Activated effector memory CD4-positive, alpha-beta T cell treated with anti-CD3 and anti-CD28 coated beads, Interleukin-2, amount 50 U/mL, for 16 hours (primary cell): ENCODE measurements at places on chromosomes 7 and 10.
A peak's percentile ranks its signal among the peaks of the same experiment; 100 is the strongest.

DNA sequence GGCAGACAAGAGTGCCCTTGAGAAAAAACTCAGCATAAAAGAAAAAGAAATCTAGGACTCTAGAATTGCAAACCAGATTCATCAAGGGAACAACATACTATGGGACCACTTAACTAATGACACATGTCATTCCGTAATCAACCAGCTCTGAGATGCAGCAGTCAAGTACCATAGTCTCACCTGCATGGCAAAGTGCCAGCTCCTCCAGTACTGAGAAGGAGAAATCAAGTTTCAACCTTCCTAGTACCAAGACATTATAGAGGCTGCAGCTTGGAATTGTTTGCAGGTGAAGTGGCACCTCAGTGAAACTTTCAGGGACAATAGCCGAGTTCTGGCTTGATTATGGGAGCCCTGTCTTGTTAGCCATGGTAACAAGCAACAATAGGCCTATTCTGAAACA is 11.5 kb downstream of the STEAP1 start:
- no peak for DNase-seq

DNA sequence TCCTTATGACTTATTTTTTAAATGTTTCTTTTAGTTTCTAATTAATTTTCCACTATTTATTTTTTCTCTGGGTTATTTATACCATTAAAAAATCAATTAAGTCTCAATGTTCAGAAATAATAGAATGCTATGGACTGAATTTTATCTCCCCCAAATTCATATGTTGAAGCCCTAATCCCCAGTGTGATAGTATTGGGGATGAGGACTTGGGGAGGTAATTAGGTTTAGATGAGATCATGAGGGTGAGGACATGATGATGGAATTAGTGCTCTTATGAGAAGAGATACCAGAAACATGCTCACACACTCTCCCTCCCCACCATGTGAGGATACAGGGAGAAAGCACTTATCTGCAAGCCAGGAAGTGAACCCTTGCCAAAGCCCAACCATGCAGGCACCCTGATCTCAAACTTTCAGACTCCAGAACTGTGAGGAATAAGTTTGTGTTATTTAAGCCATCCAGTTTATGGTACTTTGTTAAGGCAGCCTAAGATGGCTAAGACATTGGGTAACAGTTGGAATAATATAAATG is 202.6 kb downstream of the MDFIC start:
- DNase-seq = no peak

- DNase-seq = no peak
Measured at GRCh38 chr7:42671627-42672026, 240.2 kb downstream of the C7orf25 start.

GRCh38 chr10:67086327-67087134 is 160.7 kb downstream of the LRRTM3 start:
- DNase-seq = no peak

GRCh38 chr7:73992101-73992562 is 35.8 kb upstream of the ELN start:
- no peak for DNase-seq

GRCh38 chr10:132632091-132632561 is 94.5 kb downstream of the INPP5A start:
- DNase-seq = peak; percentile 51

- DNase-seq = no peak
Measured at GRCh38 chr10:79393924-79394610, 46.8 kb downstream of the PPIF start.

GRCh38 chr10:62063795-62064472 is 162.4 kb downstream of the ARID5B start:
- no peak for DNase-seq

DNA sequence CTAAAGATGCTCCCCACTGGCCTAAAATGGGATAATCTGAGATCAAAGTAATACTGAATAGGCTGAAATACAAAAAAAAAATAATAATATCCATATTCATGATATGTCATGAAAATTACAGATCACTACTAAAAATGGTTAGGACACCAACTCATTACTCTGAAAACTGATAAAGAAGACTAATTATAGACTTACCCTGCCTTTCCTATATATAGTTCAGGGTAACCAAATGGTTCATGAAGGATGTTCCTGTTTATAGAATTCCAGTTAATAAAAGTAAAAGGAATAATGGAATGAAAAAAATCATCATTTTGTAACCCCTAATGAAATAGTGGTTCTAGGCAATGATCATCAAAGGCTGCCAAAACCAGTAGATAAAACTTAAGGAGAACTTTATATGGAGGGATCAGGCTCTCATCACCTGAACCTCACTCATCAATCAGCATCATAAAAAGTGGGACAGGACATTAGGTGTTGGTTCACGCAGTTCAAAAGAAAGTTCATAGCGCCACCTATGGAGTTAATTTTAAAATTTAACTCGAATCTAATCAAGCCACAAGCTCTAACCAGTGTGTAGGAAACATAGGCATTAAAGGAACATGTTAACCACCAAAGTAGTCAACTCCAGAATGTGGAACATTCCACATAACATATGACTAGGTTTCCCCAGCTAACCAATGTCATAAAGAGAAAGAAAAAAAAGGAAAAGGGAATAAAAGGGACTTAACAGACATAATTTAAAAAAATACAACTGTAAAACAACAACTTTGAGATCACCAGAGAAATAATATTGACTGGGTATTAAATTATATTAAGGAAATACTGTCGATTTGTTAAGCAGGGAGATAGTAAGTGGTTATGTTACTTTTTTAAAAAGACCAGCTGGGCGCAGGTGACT is 35.7 kb downstream of the P4HA1 start:
- DNase-seq = no peak

- no peak for DNase-seq
Measured at GRCh38 chr10:8403711-8404371, 349.4 kb downstream of the GATA3 start.

DNA sequence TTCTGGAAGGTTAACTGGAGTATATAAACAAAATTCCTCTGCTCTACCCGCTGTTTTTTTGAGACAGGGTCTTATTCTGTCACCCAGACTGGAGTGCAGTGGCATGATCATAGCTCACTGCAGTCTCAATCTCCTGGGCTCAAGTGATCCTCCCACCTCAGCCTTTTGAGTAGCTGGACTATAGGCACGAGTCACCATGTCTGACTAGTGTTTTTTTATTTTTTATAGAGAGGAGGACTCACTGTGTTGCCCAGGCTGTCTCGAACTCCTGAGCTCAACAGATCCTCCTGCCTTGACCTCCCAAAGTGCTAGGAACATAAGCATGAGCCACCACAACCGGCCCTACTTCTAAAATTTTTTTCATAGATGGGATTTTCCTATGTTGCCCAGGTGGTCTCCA is 2.2 kb downstream of the RAB18 start:
- DNase-seq = no peak

- DNase-seq = no peak
Measured at GRCh38 chr7:39620486-39620885, 2.9 kb upstream of the RALA start.

- DNase-seq = no peak
Measured at GRCh38 chr7:17062151-17063044, 180.6 kb upstream of the AGR3 start.

DNA sequence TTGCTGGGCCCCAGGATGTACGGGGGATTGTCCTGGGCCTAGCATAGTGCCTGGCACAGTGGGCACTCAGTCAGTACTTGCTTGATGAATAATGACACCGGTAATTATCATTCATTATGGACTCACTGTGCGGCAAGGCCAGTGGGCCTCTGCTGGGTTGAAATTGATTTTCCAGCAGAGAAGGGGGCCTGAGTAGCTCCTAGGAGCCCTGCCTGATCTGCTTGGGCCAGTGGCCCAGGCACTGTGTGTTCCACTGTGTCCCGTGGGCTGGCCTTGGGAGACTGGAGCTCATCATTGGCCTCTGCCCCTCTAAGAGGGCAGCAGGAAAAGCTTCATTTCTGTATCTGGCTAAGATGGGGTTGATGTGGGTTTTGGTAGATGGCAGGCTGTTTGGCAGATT is 1.4 kb downstream of the CHST3 start:
- DNase-seq = no peak

DNA sequence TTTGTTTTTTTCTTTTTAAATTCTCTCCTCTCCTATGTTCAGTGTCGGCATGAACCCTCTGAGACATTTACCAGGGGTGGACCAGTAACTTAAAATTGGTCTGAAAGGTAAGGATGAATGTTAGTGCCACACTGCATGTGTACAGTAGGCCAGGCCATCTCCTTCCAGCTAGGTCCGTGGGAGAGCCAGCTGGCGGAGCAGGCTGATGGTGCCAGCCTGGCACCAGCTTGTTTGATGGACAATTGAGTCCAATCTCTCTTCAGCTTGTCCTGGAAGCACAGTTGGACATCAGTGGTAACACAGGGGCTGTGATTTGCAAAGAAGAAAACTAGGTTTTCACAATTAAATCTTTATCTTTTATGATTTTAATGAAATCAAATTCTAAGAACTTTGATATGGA is 136.5 kb downstream of the CNNM2 start:
- no peak for DNase-seq

- no peak for DNase-seq
Measured at GRCh38 chr7:5088906-5089305, 43.2 kb downstream of the RBAK start.

DNA sequence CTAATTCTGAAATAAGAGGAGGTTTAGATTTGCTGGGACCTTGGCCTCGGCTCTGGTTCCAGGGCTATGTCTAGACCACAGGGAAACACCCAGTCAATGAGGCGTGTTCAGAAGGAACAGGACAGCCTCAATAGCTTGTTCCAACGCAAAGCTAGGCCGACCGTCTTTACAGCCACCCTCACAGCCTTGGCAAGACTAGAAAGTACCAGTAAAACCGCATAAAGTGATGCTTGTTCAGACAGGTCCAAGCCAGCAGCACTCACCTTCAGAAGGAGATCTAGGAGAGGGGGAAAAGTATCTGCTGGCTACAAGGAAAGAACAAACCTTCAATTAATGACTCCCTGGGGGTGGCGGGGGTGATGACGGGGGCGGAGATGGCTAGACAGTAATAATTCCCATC is 50.1 kb upstream of the LMTK2 start:
- DNase-seq = no peak

DNA sequence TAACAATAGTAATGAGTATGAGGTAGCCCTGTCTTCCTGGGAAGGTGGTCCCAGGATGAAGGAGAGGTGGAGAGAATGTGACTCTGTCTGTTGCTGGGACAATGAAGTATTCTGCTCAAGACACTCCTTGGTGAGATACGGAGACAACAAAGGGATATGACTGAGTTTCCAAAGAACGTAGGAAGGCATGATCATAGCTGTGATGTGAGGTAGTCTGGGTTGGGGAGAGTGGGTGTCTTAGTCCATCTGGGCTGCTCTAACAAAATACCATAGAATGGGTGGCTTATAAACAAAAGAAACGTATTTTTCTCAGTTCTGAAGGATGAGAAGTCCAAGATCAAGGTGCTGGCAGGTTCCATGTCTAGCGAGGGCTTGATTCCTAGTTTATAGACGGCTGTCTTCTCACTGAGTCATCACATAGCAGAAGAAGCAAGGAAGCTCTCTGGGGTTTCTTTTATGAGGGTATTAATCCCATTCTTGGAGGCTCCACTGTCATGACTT is 84.9 kb upstream of the RHOBTB1 start:
- no peak for DNase-seq

DNA sequence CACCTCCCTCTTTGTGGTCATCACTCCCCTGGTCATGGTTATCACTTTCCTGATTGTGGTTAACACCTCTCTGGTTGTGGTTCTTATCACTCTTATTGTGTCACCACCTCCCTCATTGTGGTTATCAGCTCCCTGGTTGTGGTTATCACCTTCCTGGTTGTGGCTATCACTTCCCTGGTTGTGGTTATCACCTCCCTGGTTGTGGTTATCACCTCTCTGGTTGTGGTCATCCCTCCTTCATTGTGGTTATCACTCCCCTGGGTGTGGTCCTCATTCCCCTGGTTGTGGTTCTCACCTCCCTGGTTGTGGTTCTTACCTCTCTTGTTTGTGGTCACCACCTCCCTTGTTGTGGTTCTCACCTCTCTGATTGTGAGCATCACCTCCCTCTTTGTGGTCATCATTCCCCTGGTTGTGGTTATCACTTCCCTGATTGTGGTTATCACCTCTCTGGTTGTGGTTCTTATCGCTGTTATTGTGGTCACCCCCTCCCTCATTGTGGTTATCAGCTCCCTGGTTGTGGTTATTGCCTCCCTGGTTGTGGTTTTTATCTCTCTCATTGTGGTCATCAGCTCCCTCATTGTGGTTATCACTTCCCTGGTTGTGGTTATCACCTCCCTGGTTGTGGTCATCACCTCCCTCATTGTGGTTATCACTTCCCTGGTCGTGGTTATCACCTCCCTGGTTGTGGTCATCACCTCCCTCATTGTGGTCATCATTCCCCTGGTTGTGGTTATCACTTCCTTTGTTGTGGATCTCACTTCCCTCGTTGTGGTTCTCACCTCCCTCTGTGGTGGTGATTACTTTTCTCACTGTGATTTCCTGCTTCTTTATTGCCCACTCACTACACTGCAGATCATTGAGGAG is 106.7 kb downstream of the GPR26 start:
- no peak for DNase-seq

GRCh38 chr10:4125776-4126175 is 340.8 kb upstream of the KLF6 start:
- no peak for DNase-seq
